ENCODE measurements at places on chromosomes 5 and 9.

- no peak for DNase-seq
These were observed 396.1 kb upstream of the PAPPA start for GRCh38 chr9:115757461-115757860.

DNA sequence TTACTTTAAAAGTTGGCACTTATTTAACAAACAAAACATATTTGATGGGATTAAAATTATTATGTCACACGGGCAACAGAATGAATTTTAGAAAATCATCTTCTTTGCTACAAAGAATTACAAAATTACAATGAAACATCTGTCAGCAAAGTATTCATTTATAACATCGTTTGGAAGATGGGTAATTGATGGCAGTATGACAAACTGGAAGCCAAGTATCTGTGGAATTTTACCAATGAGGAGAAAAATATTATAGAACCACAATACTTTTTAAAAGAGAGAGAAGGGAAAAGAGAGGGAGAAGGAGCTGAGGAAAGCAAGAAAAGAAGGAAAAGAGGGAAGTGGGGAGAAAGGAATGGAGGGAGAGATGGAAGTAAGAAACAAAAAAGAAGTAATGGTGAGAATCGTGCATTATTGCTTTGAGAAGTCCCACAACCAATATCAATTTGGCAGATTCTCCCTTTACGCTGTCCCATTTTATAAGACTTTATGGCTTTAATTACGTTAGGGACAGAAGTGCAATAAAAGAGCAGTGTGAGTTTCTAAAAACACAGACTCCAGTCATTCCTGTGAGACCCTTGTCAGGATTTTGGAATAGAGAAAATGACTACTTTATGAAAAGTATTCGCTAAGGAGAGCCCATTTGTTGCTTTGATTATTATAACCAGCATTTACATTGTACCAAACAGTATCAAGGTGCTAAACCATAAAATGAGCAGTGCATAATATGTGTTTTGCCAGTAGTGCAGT lies 76.7 kb downstream of the LURAP1L start:
- no peak for DNase-seq

DNA sequence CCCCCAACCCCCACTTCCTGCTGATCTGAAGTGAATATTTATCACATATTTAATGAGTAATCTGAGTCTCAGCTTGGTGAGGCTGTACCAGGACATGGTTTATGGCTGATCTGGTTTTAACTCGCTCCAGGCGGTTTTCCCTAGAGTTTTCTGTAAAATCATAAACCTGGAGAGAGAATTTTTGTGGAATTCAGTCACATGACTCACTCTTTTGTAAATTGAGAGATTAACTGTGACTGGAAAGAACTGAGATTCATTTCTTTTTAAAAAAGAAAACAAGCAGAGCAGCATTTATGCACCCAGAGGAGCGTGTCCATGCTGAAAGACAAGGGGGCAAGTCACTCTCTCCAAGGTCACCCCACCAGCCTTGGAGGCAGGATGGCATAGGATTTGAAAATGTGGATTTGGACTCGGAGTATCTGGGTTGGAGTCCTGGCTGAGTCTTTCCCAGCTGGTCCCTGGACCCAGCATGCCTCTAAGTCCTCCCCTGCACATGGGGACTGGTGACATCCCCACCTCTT lies 81.8 kb downstream of the ZNF618 start:
- DNase-seq, result no peak

DNA sequence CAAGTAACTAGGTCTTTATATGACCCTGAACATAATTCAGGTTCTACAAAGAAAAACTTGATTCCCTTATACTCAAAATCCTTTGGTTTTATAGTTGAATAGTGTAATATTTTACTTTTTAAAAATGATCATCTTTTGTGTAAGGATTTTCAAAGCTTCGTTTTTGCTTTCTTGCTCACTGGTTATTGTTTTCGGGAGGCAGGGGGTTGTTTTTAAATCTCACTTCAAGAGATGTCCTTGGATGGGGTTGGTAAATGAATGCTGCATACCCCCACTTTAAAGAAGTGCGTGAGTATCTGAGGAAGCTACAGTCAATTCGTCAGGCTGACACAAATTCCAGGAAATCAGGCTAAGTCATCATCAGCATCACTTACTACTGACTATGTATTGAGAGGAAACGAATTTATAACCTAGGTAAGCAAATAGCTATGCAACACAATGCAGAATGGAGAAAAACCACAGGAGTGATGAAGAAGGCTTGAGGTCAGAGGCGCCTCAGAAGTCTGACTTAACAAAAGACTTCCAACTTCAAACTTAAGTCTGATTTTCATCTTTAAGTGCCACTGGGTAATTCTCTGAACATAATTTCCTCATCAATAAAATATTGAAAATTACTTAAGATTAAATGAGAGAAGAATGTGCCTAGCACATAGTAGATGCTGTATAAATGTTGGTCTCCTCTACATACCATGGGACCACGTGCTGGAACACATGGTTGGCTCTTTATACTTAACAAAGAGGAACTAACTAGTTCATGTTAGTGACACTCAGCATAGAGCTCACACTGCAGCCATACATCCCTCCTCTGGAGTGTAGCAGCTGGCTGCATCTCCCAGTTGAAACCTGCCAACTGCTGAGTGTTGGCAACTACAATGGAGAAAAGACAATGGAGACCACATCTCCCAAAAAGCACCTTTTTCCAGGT lies 106.0 kb upstream of the KIF2A start:
- no peak for DNase-seq

DNA sequence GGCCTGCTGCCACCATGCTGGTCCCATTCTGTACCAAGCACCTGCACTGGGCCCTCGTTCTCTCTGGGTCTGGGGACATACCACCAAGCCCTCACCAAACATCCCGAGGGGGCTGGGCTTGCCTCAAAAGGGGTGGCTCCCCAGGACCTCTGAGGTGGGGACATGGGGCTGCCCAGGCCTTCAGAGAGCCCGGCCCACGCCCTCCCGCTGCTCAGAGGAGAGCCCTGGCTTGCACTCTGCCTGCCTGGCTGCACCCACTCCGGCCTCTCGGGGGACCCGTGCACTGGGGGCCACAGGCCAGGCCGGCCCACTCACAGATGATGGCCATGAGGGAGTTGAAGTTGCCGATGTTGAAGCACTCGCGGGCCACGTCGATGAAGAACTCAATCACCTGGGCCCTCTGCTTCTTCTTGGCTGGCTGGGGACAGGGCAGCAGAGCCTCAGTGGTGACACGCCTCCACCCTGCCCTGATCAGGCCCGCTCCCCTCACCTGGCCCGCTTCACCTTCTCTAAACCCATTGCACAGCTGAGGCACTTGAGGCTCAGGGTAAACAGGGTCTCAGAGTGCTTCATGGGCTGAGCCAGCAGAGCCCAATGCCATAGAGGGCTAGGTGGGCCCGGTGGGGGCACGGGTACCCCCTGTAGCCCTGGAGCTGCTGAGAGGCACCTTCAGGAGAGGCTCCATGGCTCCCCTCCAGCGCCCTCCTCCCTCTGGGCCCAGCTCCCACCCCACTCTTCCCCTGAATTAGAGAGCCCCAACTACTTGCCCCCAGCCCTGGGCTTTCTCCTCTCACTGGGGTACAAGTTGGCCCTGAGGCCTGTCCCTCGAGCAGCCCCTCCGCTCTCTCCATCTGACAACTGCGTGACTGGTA lies 47.7 kb upstream of the RNF130 start:
- no peak for DNase-seq

GRCh38 chr5:145362266-145362665 lies 472.9 kb downstream of the PRELID2 start:
- no peak for DNase-seq
